ENCODE measurements at places on chromosomes 13 and 19.

- no peak for DNase-seq
These were observed 1209.7 kb upstream of the PCDH20 start for GRCh38 chr13:62625214-62625881.

DNA sequence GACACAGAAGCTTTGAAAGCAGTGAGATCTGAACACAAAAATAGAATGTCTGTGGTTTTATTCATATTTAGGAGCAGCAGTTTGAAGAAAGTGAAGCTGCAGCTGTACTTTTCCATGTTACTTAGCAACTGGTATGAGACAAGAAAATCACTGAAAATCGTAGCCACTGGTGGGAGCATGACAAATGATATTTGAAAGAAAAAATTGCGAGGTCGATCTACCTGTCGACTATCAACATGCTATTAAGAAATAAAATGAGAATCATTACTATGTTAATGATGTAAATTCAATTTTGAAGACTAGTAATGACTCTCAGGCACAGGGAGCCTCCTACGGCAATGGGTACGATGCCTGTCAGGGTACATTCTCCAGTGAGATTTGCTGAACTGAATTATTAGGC is 436.4 kb downstream of the SLITRK5 start:
- no peak for DNase-seq

DNA sequence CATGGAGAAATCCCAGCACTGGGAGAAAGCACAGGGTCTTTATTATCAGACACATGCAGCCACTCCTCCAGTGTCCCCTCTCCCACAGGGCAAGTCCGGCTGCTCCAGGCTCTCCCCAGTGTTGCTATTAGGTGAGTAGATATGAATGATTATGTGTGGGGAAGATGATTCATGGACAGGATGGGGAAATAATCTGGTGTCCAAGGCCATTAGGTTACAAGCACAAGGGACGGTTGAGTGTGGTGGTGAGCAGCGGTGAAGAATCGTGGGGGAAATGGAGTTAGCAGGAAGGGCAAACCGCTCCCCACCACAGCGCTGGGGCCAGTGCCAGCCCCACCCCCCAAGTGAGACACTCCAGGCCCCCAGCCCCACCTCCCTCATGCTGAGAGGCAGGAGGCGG is 19.0 kb downstream of the CD177 start:
- no peak for DNase-seq

- no peak for DNase-seq
These were observed 329.8 kb upstream of the MIR17HG start for GRCh38 chr13:91017669-91018053.

DNA sequence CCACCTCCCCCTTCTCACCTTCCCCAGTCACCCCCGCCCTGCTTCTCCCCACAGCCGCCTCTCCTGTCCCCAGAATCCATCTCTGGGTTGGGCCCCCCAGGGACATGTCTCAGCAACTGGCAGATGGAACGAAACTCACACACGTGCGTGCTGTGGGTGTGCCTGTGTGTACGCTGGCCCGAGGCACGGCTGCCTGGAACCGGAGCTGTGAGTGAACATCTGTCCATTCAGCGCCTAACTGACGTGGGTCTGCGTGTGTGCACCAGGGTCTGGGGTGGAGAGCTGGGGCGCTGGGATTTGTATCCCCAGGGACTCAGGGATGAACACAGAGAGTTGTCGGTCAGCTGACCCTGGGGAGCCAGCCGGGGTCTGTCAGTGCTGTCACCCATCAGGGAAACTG is 752 bp upstream of the HAS1 start:
- no peak for DNase-seq

DNA sequence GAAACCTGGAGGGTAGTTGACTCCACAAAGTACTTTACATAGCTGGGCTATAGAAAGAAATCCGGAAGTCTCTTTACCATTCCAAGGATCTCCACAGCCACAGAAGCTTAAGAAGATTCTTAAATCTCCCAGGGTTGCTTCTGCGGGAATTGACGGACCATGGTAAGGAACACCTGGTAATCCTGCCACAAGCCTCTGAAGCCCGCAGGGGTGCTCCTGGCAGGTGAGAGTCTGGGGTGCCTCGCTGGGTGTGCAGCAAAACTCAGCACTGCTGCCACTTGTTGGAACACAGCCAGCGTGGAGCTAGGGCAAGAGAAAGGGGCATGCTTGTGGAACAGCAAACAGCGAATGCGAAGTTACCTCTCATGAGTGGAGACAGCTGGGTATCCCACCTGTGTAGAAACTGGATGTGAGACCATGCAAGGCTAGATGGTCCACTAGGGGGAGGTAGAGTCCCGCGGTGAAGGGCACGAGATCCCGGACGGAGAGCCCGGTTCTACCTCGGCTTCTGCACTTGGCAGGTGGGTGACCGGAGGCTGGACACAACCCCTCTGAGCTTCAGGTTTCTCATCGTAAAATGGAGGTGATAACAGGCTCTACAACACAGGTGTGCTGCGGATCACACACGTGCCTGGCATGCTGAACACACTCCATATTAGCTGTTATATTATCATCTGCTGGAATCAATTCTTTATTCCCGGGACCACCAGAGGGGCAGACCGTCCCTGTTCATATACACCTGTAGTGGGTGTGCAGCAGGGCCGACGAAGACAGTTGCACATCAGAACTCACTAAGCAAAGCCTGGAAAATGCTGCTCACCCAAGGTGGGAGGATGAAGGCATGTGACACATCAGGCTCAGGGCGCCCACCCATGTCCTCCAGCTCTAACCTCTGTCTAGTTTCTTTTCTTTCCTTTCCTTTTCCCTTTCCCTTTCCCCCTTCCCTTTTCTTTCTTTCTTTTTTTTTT is 24.1 kb upstream of the UBAC2 start:
- DNase-seq, result peak; percentile 91

All from HAP-1 (cell line).